HEK293T (cell line): ENCODE measurements at places on chromosomes 12 and 14.

DNA sequence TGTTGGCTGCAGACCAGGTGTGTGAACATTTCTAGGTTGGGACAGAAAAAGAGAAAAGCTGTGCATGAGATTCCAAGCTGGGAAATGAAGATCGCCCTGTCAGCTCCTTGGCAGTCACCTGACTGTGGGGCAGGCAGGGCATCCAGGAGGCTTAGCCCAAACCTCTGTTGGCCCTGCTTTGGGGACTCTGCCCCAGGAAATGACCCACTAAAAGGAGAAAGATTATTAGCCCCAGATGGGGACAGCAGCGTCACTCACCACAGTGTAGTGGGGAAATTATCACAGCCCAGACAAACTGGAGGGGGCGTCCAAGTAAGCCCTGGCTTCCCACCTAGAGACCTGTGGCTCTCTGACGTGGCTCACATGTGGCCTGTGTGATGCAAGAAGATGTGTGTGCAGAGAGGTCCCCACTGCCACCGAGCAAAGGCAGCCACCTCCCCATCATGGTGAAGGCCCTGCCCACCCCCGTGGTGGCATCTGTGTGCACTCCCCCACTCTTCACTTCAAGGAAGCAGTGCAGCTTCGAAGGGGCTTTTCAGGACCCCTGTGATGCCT, 39.1 kb downstream of the DIO3 start:
- DNase-seq = no peak

- no peak for DNase-seq
Measured at GRCh38 chr12:65918021-65918420, 93.7 kb downstream of the HMGA2 start.

- DNase-seq = no peak
Measured at GRCh38 chr12:23731035-23731434, 218.4 kb downstream of the SOX5 start.

DNA sequence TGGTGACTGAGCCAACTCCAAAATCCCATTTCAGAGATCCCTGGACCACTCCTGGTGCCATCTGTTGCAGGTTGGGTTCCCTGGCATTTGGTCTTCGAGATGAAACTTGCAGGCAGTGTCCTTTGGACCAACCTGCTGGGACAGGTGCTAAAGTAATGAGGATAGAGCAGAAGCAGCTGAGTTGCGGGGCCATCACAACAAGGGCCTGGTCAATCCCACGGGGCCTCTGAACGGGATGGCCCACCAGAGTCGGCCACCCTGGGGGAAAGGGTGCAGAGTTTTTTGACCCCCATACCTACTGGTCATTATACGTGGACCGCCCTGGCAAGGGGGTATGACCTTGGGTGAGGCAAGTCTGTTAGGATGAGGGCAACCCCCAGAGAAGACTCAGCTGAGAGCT, 39.3 kb downstream of the DLK1 start:
- DNase-seq = no peak

- no peak for DNase-seq
Measured at GRCh38 chr14:102079700-102079979, 7.2 kb downstream of the HSP90AA1 start.
